ENCODE measurements at places on chromosomes 16 and 17. TPM values are rescaled to one million over a fixed set of nuclear protein-coding genes. Genes with fewer than 3 reads are reported as not detected.

TGFB1I1 gene
- total RNA-seq, result 24.8 TPM

CIBAR2 gene
- not detected for total RNA-seq

TRPV3 gene
- not detected for total RNA-seq

C16orf54 gene
- not detected for total RNA-seq

OR4D1 gene
- total RNA-seq, result not detected

B3GNT9 gene
- total RNA-seq, result 1.6 TPM
